ENCODE measurements at places on chromosomes 3 and 15. TPM values are rescaled to one million over a fixed set of nuclear protein-coding genes. Genes with fewer than 3 reads are reported as not detected.

The SNRPA1 gene
- total RNA-seq, result 32.3 TPM

The MKRN2OS gene
- not detected for total RNA-seq

The CAMKV gene
- total RNA-seq, result 46.8 TPM

The BCL2A1 gene
- not detected for total RNA-seq

The IL17RB gene
- total RNA-seq, result 8.9 TPM

The LARP6 gene
- 22.9 TPM for total RNA-seq

The LIPH gene
- total RNA-seq, result 0.21 TPM

The FSD2 gene
- not detected for total RNA-seq

The GJD2 gene
- total RNA-seq, result 0.07 TPM

The SCN11A gene
- 0.11 TPM for total RNA-seq
